ENCODE measurements at places on chromosomes 16 and 17.

GRCh38 chr17:8292639-8293395, 2.4 kb downstream of the SLC25A35 start:
- no peak for DNase-seq

- no peak for DNase-seq
Observed at GRCh38 chr16:22103441-22103840, 11.1 kb downstream of the VWA3A start.

GRCh38 chr17:61392679-61393078, 7.0 kb upstream of the TBX2 start:
- no peak for DNase-seq

- DNase-seq: no peak
Observed at GRCh38 chr16:47465919-47466630, 4.9 kb downstream of the PHKB start.

DNA sequence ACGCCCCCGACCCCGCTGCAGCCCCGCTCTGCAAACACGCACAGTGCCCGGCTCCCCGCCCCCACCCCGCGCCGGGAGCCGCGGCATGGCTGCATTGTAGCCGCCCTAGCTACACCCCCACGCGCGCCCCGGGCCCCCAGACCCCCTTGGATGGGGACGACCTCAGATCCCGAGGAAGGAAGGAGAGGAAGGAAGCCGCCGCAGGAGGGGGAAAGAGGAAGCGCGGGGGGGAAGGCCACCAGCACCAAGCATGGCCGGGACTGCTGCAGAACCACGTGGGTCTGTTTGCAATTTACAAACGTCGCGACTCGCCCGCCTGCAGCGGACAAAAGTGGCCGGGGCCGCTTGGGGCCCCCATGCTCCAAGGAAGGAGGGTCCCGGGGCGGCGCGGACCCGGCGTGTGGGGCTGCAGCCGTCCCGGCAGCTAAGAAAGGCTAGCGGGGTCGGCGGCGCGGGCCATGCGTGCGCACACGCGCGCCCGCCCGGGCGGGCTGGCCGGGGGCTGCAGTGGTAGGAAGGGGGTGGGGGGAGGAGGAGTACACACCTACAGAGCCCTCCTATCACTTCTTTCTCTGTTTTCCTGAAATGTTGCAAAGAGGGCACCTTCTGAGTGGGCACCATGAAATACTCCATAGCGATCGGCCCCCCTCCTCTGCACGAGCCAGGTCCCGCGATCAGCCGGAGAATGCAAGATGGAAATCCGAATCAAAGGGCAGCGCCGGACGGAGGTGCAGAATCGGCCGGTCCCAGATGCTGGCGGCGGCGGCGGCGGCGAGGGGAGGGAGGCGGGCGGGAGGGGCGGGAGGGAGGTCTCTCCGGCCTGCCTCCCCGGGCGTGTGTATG, 488 bp downstream of the TFAP4 start:
- no peak for DNase-seq

DNA sequence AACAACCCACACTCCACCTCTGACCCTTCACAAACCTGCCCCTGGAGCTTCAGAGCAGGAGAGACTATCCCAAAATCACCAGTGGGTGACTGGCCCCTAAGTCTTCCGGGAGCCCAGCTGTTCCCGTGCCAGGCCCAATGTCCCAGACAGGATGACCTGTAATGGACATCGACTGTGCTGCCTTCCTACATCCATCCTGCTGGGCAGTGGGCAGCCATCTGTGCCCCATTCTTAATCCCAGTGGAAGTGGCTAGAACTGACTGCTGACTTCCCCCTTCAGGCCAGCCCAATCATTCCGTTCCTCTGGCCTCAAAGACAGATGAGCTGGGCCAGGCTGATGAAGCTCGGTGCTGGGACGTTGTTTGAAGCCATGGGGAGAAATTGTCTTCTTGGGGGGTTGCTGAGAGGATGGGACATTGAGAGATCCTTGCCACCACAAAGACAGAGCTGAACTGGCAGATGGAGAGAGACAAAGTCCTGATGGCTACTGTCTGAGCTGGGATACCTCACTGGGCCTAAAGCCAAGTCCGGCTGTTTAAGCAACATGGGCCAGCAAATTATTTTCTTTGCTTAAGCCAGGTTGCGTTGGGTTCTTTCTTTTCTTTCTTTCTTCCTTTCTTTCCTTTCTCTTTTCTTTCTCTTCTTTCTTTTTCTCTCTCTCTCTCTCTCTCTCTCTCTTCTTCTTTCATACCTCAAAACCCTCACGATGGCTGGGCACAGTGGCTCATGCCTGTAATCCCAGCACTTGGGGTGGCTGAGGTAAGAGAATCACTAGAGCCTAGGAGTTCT, 17.9 kb upstream of the ALOX15B start:
- no peak for DNase-seq

- no peak for DNase-seq
Observed at GRCh38 chr17:58593123-58593522, 78.7 kb upstream of the MTMR4 start.

GRCh38 chr17:64131606-64132270, 1.8 kb upstream of the ERN1 start:
- DNase-seq: no peak

GRCh38 chr16:84610376-84610775, 7.5 kb downstream of the COTL1 start:
- DNase-seq: no peak

GRCh38 chr16:75066861-75067447, 49.6 kb downstream of the LDHD start:
- DNase-seq: no peak

DNA sequence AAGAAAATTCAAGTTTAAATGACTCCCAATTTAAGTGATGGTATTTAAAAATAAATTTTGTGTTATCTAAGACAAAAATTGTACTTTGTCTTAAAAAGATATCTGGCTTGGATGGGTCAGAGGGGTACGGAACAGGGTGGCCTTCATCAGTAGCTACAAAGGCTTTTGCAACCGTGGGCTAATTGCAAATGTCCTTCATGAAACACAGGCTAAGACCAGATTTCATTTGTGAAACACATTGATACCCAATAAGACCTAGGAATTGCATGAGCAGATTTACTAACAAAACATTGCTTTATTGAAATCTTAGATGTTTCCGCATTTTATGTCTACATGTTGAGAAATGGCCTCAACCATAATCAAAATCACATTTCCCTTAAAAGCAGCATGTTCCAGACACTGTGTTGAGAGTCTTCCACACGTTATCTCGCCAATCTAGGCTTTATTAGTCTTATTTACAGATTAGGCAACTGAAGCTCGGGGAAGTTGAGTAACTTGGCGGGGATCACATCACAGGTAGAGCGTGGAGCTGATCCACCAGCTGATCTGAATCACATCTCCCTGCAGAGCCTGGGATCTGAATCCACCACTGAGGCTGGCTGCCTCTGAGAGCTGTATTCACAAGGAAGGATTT, 21.8 kb downstream of the FBXO39 start:
- no peak for DNase-seq

DNA sequence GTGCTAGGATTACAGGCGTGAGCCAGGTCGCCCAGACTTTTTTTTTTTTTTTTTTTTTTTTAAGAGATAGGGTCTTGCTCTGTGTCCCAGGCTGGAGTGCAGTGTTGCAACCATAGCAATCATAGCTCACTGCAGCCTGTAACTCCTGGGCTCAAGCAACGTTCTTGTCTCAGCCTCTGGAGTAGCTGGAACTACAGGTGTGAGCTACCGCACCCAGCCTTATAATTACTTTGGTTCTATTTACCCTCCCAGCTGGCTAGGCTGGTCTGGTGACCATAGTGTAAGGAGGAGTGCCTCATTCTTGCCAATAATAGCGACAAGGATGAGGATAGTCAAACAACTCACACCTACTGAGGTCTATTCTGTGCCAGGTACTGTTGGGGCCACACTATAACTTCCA, 39.6 kb upstream of the USP7 start:
- DNase-seq: no peak

- DNase-seq: no peak
Observed at GRCh38 chr16:75218256-75219076, at the start of gene CTRB1. Gene CTRB1 (plus strand): TSS chr16:75218988. CDS start chr16:75219008, 20 bp downstream.

GRCh38 chr16:89574681-89575246, 794 bp upstream of the CPNE7 start:
- no peak for DNase-seq

DNA sequence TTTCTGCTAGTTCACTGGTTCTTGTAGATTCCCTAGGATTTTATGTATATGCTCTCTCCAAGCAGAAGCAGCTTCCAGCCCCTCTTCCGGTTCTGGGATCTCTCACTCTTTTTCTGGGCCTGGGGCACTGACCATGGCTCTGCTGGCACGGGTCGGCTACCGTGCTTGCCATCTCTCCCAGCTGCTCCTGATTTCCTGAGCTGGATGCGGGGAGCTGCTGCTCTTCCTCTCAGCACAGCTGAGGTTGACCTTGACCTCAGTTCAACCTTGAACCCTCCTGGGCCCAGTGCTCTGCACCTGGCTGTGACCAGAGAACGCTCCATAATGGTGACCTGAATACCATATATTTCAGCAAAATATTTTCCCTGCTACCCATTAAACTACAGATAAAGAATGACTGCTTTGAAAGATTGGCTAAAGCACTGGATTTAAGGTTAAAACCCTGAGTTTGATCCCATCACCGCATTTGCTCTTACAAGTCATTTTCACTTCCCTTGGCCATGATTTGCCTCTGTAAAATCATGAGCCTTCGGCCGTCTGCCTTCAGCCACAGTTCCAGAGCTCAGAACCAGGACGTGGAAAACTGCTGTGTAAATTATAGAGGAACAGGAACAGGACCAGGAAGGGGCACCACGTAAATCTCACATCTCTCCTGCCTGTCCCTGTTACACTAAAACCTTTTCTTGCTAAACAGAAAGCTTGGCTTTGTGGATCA, 130.8 kb upstream of the CHMP6 start:
- DNase-seq: no peak

GRCh38 chr16:4285167-4285566, 12.3 kb upstream of the TFAP4 start:
- DNase-seq: no peak

DNA sequence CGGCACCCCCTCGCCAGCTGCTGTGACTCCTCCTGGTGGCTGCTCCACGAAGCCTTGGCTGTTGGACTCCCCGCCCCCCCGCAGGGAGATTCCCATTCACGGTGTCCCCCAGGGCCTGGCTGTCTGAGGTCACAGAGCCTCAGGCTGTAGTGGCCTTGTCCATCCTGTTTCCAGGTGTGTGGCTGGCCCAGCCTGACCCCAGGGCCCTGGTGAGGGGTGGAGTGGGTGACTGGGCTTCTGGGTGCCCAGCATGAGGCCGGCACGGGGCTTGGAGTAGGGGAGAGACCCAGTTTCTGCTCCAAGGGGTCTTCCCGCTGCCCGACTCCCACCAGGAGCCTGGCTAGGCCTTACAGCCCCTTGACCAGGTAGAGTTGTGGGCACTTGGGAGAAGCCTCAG, 10.4 kb downstream of the PRSS27 start:
- no peak for DNase-seq

- no peak for DNase-seq
Observed at GRCh38 chr17:34465789-34466188, 102.8 kb upstream of the CCL1 start.

DNA sequence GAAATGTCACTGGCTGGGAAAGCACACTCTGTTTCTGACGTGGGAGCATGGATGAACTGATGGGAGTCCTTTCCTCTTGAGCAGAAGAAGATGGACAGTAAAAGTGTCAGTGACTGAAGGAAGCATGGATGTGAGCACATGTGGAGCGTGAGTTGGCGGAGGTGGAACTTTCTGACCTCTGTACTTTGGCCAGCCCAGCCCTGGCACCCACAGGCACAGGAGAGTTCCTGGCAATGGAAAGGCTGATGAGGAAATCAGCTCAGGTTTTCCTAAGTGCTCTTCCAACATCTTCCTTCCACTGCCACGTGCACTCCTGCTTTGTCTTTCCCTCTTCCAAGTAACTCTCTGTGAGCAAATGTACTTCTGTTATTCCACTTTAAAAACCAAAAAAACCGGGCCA, 276.8 kb downstream of the NTN1 start:
- DNase-seq: no peak

- DNase-seq: no peak
Observed at GRCh38 chr17:1732833-1733321, 8.4 kb downstream of the WDR81 start.

- DNase-seq: no peak
Observed at GRCh38 chr17:57092171-57092570, 7.1 kb downstream of the AKAP1 start.

GRCh38 chr16:81676883-81677737, 102.0 kb upstream of the PLCG2 start:
- no peak for DNase-seq

- DNase-seq: no peak
Observed at GRCh38 chr17:56896968-56897359, 16.9 kb downstream of the TRIM25 start.

DNA sequence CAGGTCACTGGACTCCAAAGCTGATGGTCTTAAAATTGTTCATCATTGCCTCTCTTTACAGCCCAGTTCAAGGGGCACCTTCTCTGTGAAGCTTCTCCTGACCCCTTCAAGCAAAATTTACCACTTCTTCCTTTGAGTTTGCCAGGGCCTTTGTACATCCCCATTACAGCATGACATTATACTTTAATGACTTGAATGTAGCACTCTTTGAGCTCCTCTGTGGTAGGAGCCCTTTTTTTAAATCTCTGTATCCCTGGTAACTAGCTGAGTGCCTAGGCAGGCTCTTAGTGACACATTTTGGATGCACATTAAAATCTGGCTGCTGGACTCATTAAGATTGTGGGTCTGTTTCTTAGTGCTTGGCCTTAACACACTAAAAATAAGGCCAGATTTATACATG, 412.1 kb downstream of the CA10 start:
- DNase-seq: no peak

DNA sequence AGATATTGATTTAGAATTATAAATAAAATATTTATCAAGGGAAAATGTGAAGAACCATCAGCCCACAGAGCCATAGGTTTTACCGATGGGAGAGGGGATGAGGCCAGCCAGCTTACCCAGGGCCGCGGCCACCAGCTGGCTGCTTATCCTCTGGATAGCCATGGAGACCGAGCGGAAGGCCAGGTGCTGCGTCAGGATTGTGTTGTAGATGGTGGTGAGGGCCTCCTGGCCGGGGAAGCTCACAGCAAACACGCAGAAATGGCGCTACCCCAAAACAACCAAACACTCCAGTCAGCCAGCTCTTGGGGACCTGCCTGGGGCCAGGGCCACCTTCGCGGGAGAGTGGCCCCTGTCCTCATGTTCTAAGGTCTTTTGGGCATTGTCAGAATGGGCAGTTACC, 97.8 kb downstream of the DNAH17 start:
- no peak for DNase-seq

DNA sequence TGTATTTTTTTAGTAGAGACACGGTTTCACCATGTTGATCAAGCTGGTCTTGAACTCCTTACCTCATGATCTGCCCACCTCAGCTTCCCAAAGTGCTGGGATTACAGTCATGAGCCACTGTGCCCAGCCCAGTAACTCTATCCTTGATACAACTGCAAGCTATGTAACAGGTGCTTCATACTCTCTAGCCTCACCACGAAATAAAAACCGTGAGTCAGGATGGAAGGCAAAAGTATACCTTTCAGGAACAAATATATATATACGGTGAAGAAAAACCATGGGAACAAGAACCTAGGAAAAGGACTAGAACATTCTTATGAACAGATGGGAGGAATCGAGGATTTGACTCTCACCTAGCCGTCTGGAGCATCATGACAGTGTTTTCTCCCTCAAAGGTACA, 9.6 kb upstream of the FBF1 start:
- no peak for DNase-seq

Measured in stimulated activated CD8-positive, alpha-beta memory T cell treated with anti-CD3 and anti-CD28 coated beads, Interleukin-4, amount 100 ng/mL, for 1 hour (primary cell).